ENCODE measurements at places on chromosomes 1 and 21. TPM values are rescaled to one million over a fixed set of nuclear protein-coding genes. Genes with fewer than 3 reads are reported as not detected.

AIRE gene
- not detected for total RNA-seq

KNCN gene
- total RNA-seq: not detected

DNAJC6 gene
- total RNA-seq: 5.3 TPM

CHI3L1 gene
- total RNA-seq: not detected

ZYG11A gene
- total RNA-seq: under 0.01 TPM

SHISAL2A gene
- total RNA-seq: not detected

KPNA6 gene
- total RNA-seq: 30.3 TPM

ANGPTL1 gene
- total RNA-seq: not detected

KCNAB2 gene
- 1.9 TPM for total RNA-seq

NPR1 gene
- 32.7 TPM for total RNA-seq
